ENCODE measurements at places on chromosomes 13 and 19.

GRCh38 chr13:70297189-70297616 lies 189.0 kb upstream of the KLHL1 start:
- no peak for DNase-seq

DNA sequence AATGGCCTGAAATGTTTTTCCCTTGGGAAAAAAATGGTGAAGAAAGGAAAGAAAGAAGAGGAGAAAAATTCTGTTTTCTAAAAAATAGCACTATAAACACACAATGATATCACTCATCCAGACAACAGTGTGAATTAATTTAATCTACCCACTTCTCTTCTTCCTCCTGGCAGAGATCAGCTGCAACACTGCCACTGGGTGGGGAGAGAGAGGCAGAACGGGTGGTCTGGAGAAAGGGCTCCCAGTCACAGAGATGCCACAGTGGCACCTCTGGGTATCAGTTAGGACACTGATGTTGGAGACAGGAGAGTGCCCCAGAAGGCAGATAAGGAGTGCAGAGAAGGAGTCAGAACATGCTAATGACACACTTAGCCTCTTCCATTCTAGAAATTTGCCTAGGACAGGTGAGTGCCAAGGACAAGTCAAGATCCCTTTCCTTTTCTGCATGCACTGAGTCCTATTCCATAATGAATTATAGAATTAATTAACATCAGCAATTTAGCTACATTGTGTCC lies 168.6 kb downstream of the SUCLA2 start:
- no peak for DNase-seq

GRCh38 chr13:25988661-25989060 lies 63.2 kb downstream of the SHISA2 start:
- no peak for DNase-seq

GRCh38 chr13:31111136-31111535 lies 50.6 kb downstream of the HSPH1 start:
- DNase-seq: peak; percentile 65

DNA sequence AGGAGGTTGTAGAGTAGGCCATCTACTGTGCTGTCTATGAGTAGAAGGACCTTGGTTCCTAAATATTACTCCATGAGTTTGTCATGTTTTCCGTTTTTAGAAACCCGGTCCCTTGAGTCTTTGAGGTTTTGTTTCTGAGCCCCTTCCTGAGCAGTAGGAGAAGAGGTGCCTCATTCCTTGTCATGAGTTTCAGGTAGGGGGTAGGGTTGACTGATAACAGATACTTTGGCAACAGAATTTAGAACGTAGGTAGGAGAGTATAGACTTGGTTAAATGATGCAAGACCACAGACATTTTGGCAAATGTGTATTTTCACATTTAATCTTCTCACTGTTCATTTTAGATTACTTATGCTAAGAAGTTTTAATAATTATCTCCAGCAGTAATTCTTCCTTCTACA lies 24.6 kb downstream of the LMO7 start:
- no peak for DNase-seq

- DNase-seq: no peak
Observed at GRCh38 chr19:51713319-51714285, 10.2 kb downstream of the HAS1 start.

- peak; percentile 20 for DNase-seq
Observed at GRCh38 chr13:75870397-75870903, 234.3 kb downstream of the LMO7 start.

DNA sequence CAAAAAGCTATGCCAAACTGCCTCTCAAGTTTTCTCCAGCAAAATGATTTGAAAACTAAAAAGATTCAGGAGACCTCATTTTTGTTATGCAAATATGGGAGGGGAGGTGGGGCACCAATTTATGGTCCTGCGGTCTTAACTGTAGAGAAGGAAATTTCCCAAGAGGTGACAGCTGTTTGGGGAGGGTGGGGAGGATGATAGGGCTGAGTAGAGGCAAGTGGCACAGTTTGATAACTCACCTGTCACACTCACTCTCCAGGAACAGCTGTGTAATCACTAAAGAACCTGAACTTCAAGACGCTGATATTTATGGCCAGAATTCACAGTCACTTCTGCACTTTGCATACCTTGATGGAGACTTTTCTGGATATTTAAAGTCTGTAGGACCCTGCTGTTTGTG lies 232.9 kb upstream of the STARD13 start:
- no peak for DNase-seq

- DNase-seq: no peak
Observed at GRCh38 chr19:50785329-50785728, 4.9 kb upstream of the ACP4 start.

DNA sequence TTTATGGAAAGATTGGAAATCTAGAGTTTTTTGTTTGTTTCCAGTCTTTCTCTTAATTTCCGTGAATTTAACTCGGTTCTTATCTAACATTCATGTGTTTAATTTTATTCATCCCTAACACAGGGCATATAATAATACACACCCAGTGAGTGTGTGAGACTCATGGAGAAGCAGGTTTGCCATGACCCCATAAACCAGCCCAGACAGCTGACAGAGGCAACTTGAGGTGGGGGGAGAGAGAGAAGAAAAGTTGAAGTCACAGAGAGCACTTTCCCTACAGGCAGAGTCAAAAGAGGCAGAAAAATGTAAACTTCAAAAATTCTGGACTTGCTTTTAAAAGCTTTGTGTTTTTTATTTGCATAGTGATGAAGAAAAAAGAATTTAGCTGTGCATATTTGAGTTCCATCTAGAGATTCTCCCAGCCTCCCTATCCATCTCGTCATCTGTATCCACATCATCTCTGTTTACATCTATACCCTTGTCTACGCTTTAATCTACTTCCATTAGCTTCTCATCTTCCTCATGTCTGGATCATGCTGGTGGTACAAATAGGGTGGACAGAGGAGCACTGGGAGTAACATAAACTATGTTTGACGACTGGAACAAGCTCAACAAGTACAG lies 60.2 kb downstream of the THSD1 start:
- DNase-seq: peak; percentile 21

- no peak for DNase-seq
Observed at GRCh38 chr13:37510441-37510840, 88.1 kb downstream of the POSTN start.

Measured in IMR-90 (cell line).